ENCODE measurements at places on chromosomes 7 and 10.

- DNase-seq: no peak
Observed at GRCh38 chr10:27621461-27621860, 117.4 kb downstream of the RAB18 start.

DNA sequence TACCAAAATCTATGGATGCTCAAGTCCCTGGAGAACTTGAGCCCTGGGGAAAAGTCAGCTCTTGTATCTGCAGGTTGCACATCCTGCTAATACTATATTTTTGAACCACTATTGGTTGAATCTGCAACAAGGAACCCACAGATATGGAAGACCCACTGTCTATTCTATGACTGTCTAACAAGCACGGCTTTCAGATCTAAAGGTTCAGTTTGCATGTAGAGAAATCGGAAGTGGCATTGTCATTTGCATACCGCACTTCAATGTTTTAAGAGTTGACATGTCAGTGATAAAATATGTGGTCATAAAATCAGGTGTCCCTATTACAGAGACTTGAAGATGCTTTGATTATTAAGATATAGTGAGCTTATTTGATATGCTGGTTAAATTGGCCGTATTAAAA is 95.6 kb downstream of the MALRD1 start:
- no peak for DNase-seq

DNA sequence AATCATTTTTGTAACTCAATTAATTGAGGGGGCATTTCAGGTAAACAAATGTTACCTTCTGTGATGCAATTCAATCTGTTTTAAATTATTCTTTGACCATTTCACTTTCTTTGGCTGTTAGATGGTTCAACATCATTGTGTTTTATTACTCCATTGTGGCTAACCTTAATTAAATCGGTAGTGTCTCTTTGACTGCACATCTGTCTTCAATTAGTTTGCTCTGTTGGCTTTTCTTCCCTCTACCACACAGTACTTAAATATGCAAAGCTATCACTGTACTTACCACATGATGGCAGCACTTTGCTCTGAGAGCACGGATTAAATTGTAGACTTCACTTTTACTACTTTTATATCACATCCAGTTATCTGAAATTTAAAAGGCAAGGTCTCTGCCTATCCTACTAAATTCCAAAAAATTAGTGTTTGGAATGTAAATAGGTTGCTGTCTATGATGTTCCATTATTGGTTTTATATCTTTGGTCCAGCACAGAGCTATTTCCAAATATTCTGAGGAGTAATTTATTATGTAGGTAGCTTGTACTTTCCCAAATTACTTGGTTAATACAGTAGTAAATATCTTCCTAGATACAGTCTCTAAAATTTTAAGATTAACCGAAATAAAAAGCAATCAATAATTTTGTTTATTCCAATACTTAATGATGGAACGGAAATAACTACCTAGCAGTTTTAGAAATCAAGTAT is 352.0 kb downstream of the PCLO start:
- no peak for DNase-seq

DNA sequence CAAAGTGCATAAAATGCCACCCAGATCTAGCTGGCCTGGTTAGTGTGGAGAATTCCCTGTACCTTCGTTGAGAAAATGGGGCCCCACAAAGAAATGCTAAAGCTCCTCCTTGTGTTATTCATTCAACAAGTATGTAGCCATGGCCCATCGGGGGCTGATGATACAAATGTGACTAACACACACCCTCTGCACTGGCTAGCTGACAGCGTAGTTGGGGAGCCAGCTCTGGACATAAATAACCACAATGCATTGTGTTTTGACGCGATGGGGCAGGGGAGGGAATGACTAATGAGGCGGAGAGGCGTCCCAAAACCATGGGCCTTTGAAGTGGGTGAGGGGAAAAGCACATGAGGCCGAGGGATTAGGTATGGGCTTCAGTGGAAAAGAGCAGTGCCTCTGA is 28.2 kb upstream of the ASL start:
- DNase-seq: no peak

- no peak for DNase-seq
Observed at GRCh38 chr10:131062621-131063260, 248.8 kb downstream of the TCERG1L start.

DNA sequence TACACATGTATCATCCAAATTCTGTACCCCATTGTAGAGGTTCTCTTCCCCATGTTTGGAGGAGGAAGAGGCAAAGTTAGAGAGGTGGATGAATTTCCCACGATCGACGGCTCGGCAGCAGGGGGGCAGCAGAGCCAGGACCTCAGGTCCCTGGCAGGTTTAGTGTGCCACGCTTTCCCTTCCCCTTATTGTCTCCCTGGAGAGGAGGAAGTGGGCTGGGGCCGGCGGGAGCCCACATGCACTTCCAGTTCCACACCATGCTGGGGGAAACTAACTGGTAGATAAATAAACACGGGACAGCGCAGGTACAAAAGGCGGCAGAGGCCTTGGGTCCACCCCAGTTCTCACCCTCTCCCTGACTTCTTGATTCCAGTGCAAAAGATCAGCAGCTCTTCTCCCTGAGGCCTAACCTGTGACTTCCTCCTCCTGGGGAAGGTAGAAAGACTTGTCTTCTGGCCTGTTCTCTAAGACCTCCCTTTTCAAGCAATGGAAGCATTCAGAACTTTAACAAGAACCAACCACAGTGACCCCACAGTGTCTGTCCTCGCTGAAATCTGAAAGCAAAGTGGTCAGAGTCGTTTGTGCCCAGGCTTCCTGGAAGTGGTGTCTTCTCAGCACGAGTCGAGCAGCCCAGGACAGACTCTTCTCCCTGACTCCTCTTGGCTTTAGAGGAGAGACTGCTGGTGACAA is 30.5 kb upstream of the SRGN start:
- DNase-seq: no peak

Data from stimulated activated CD4-positive, alpha-beta T cell treated with anti-CD3 and anti-CD28 coated beads, Interleukin-2, amount 100 ng/mL, for 48 hours (primary cell).